T-helper 2 cell treated with Interferon-gamma antibody and Interleukin-4, amounts not matched to agents 5 μg/mL and 100 μg/mL, for 36 hours (primary cell): ENCODE measurements at places on chromosomes 6 and 20.
A peak's percentile ranks its signal among the peaks of the same experiment; 100 is the strongest.

DNA sequence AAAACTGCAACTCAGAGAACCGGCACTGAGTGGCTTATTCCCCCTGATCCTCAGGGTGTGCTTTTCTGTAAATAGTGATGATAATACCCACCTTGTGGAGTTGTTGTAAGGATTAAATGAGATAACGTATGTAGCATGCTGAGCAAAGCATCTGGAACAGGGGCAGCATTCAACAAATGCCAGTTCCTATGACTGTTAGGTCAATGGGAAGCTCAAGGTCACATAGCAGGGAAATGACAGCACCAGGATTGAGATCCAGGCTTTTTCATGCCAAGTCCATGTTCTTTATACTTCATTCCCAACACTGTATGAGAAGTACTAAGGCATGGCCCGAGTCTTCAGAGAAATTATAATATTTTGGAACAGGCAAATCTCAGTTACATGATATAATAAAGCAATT, 5.1 kb downstream of the RCAN2 start:
- DNase-seq: no peak

DNA sequence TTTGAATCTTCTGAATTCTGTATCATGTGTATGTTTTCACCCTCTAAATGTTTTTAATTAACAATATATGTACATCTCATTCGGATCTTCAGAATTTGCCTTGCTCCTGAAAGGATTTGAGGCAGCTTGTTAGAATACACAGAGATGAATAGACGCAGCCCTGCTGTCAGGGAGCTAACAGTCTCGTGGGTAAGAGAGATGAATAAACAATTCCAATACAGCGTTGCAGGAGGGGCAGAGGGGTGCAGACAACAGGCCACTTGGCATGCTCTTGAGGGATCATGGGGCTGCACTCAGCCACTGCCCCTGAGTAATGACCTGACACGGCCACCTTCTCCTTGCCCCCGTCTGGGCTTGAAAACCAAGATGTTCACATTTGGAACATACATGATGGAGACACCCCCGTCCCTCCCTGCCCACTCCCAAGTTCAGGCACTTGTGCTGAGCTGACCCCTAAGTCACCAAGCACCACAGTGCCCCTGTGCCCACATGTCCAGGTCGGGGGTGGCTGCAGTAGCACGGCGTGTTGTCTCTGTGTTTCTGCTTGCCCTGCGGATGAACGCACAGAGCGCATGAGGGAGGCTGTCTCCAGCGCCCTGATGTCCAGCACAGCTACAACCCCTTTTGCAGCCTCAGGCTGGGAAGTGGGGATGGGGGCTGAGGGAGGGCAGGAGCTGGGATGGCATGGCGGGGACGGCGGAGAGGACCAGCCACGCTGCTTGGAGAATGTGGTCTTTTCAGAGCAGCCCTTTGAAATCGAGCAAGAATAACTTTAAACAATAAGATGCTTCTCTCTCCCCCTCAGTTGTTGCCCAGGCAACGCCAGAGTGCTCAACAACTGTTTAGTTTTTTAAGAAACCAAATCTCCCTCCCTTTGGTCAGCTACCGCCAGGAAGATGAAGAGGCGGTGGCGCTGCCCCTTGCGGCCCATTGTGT, 33.0 kb upstream of the CDH22 start:
- no peak for DNase-seq

DNA sequence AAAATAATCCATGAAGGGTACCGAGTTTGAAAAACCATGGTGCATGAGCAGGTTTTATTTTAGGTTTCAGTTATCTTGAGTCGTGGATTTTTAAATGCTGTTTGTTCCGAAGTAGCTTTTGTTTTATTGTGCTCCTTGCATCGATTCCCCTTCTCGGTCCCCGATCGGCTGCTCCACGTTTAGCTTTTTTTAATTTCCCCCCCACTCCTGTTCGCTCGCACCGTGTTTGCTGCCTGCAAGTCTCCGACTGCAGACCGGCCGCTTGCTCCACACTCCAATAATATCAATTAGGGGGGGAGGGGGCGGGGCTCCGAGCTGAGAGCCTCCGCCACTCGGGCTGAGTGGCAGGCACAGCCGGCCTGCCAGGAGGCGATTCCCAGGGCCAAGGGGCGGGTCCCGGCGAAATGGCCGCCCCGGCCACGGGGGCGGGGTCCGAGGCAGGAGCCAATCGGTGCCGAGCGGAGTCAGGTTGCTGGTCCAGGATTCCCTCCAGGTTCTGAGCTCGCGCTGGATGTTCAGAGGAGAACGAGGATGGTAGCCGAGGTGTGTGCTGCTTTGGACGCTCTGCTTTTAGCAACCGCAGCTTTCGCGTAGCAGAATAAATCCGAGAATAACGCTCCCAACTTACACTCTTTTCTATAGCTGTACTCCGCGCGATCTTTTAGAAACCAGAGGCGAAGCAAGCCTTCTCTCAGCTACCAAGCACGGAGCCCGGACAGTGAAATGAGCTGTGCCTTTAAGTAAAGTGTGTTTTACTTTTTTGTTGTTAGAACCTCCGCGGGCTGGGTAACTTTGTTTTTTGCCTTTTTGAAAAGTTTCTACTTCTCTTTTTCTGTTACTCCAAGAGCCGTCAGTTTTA, at the start of gene EPHA7:
TSS of gene EPHA7 (minus strand) at position 256 of the 859 bp plus-strand sequence. CDS start at position 38, 218 bp downstream.
- DNase-seq: peak; percentile 62

- DNase-seq: no peak
These were observed 211.0 kb downstream of the LRFN2 start for GRCh38 chr6:40376113-40376650.

GRCh38 chr6:63819831-63820230, 184.2 kb downstream of the PHF3 start:
- no peak for DNase-seq

- no peak for DNase-seq
These were observed 9.7 kb upstream of the FILIP1 start for GRCh38 chr6:75503291-75503690.

- DNase-seq: no peak
These were observed 51.7 kb upstream of the ADGRF4 start for GRCh38 chr6:47646689-47647088.

DNA sequence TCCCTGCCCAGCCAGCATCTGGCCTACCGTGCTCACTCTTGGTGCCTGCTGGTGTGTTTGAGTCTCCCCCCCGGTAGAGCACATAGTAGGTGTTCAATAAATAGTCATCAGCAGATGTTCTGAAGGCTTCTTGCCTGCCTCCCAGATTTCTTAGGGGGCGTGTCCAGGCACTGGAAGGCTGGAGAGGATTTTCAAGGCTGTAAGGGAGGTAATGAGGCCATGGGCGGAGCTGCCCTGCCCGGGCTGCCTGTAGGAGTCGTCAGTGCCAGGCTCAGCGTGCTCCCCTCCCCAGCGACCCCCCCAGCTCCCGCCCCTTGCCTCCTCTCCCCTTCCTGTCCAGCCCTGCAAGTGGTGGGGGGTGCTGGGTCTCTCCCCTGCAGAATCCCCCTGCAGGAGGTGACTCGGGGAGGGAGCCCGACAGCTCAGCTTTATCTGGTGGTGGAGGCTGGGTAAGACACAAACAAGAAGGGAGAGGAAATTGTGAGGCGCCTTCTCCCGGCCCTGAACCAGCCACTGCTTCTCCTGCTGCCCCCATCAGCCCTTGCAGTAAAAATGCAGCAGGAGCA, 55.9 kb downstream of the BCAS4 start:
- no peak for DNase-seq

DNA sequence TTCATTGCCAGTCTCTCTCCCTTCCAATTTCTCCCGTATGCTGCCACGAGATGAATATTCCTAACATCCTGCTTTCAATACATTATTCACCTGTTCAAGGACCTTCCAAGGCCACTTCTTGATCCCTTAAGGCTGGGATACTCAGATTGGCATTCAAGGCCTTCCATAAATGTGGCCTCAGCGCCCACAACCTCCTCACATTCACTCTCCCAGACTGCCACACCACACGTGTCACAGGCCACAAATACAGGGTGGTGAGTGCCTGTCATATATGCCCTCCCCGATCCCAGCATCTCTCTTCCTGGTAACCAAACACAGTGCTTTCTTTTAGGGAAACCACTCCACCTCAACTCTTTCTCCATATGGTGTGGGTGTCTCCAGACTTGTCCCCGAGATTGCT, 55.5 kb downstream of the TTI1 start:
- no peak for DNase-seq

DNA sequence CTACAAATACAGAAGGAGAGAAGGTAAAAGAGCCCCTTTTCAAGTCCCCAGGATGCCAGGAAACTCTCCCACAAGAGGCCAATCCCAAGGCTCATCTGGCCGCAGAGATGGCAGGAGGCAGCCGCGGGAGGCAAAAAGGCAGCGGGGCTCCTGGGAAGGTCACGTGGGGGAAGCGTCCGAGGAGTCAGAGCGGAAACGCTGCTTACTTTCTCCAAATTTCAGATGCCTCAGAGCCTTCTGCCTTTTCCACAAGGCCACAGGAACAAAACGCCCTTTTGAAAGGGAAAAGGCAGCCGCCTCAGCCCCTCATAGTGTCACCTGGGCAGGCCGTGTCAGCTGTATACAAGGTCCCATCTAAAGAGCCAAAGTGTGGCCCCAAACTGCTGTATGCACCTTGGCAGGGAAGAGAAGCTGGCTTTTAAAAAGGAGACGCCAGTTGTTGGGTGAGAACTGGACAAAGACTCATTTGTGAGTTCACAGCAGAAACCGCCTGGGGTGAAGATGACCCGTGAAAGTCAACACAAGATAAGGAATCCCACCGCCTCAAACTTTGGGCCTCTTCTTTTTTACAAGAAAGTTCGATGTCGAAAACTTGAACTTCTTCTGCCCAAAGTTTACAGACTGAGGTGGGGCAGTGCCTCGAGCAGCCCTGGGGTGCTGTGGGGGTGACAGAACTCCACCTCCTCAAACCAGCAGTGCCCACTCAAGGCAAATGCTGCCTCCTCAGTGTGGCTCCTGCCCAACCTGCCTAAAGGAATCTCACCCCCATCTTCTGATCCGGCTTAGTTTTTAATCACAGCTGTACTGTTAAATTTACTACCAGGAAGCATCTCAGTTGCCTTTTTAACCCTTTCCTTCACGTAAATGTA, 45.4 kb downstream of the EZR start:
- no peak for DNase-seq

DNA sequence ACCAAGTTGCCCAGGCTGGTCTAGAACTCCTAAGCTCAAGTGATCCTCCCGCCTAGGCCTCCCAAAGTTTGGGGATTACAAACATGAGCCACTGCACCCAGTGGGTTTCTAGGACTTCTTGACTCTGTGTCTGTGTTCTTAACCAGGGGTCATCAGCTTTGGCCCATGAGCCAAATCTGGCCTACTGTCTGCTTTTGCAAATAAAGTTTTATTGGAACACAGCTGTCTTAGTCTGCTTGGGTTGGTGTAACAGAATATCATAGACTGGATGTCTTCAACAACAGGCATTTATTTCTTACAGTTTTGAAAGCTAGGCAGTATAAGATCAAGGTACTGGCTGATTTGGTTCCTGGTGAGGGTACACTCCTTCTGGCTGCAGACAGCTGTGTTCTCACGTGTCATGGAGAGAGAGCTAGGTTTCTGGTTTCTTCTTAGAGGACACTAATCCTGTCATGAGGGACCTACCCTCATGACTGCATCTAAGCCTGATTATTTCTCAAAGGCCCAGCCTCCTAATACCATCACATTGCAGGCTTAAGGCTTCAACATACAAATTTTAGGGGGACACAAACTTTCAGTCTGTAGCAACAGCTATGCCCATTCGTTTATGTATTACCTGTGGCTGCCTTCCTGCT, 23.3 kb downstream of the ARFGEF2 start:
- no peak for DNase-seq

DNA sequence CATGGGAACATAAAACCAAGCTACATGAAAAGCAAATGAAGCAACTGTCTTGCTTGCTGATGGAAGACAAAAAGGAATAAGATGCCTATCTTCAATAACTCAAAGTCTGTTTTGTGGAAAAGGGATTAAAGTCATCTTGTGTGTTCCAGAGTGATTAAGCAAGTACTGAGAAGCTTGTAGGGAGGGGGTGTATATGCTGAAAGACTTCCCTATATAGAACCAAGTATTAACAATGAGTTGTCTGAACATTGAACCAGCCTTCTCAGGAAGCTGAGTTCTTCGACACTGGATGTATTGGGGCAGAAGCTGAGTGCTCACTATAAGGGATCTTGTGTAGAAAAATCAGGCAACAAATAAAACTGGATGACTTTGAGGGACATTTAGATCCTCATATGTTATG, 451.8 kb downstream of the CD83 start:
- DNase-seq: no peak

GRCh38 chr6:32415521-32416019, 8.6 kb upstream of the BTNL2 start:
- peak; percentile 57 for DNase-seq

DNA sequence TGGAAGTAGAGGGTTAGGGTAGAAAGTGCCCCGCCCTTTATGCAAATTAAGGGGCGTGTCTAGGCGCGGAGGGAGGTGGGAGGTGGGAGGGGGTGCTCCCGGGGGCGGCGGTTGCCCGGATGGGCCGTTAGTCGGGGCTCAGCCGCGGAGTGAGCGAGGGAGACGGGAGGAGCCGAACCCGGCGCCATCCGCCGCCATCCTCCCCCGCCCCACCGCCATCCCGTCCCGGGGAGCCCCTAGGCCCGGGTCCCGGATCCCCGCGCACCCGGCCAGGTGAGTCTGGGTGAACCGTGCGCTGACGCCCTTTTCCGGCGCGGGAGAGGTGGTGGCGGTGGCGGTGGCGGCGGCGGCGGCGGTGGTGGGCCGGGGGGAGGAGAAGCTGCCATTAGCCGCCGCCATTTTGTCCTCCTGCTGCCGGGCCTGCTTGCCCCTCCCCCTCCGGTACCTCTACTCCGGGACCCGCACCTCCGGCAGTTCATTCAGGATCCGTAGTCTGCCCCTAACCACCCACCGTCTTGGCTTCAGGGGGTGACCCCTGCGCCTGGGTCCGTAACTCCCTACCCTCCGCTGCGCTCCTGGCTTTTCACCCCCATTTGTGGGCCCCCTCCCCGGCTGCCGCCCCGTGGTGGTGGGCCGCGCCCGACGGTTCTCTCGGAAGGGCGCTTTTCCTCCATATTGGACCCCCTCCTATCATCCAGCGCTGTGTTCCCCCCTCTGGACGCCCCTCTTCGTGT, at the start of gene PRRC2A:
TSS of gene PRRC2A (plus strand) at position 130 of the 734 bp plus-strand sequence. CDS start 2,075 bp downstream, outside the sequence.
- no peak for DNase-seq

DNA sequence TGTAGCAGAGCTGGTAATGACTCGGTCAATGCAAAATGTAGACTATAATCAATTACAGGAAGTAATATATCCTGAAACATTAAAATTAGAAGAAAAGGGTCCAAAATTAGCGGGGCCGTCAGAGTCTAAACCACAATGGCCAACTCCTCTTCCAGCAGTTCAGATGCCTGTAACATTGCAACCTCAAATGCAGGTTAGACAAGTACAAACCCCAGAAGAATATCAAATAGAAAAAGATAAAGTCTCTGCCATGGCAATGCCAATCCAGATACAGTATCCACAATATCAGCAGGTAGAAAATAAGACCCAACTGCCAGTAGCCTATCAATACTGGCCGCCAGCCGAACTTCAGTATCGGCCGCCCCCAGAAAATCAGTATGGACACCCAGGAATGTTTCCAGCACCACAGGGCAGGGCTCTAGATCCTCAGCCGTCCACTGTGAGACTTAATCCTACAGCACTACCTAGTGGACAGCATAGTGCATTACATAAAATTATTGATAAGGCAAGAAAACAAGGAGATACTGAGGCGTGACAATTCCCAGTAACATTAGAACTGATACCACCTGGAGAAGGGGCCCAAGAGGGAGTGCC, 158.4 kb downstream of the GPX5 start:
- DNase-seq: no peak

GRCh38 chr6:136784910-136785746, 7.1 kb downstream of the MAP3K5 start:
- peak; percentile 24 for DNase-seq

GRCh38 chr6:169972101-169972651, 220.8 kb downstream of the ERMARD start:
- DNase-seq: no peak
